ENCODE measurements at places on chromosomes 5 and 9. TPM values are rescaled to one million over a fixed set of nuclear protein-coding genes. Genes with fewer than 3 reads are reported as not detected.

DNA sequence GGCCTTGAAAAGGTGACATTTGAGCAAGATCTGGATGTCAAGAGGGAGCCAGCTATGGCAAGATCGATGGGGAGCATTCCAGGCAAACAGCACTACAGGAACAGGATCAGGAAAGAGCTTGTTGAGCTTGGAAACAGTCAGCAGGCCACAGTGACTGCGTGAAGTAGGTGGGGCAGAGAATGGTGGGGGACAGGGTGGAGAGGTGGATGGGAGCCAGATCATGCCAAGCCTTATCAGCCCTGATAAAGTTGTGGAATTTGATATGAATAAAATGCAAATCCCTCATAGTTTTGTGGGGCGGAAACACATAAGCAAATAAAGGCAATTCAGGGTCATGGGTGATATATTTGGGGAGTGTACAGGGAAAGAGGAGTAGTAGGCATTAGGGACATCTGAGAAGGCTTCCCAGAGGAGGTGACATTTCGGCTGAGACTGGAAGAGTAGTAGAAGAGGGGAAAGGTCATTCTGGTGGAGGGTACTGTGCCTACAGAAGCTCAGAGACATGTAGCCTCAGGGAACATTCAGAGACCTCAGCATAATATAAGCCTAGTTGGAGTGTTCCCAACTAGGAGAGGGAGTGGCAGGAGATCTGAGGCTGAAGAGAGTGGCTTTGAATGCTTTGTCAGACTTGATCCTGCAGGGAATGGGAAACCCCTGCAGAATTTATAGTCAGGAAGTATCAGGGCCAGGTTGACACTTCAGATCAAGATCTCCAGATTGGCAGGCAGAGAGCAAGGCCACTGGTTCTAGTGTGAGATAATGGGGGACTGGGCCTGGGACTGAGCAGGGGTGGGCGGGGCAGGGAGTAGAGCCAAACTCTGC lies 9.7 kb upstream of the CYSTM1 start:
- H3K4me1 ChIP-seq, result peaks cover 33% of the 10 kb centered on the region
- DNase-seq, result peak; percentile 53
- no peaks in the 10 kb centered on the region for H3K27me3 ChIP-seq
- no peak overlapping the region for H3K27ac ChIP-seq
- no peak overlapping the region for H3K4me3 ChIP-seq
- H3K36me3 ChIP-seq, result no peaks in the 10 kb centered on the region

- H3K4me1 ChIP-seq, result no peaks in the 10 kb centered on the region
- no peaks in the 10 kb centered on the region for H3K27me3 ChIP-seq
- H3K27ac ChIP-seq, result no peak overlapping the region
- no peak overlapping the region for H3K4me3 ChIP-seq
These were observed 25.9 kb upstream of the TESK1 start for GRCh38 chr9:35579130-35579529.

The TMEM203 gene
- 38.2 TPM for polyA plus RNA-seq

The SLC34A3 gene
- not detected for polyA plus RNA-seq

The CCDC152 gene
- 4.0 TPM for polyA plus RNA-seq

- no peaks in the 10 kb centered on the region for H3K27me3 ChIP-seq
- DNase-seq, result no peak
- H3K4me3 ChIP-seq, result no peak overlapping the region
- H3K27ac ChIP-seq, result no peak overlapping the region
- no peaks in the 10 kb centered on the region for H3K36me3 ChIP-seq
- H3K4me1 ChIP-seq, result no peaks in the 10 kb centered on the region
These were observed 1579.3 kb upstream of the CDH6 start for GRCh38 chr5:29614206-29614605.

The LHX6 gene
- polyA plus RNA-seq, result 12.0 TPM

DNA sequence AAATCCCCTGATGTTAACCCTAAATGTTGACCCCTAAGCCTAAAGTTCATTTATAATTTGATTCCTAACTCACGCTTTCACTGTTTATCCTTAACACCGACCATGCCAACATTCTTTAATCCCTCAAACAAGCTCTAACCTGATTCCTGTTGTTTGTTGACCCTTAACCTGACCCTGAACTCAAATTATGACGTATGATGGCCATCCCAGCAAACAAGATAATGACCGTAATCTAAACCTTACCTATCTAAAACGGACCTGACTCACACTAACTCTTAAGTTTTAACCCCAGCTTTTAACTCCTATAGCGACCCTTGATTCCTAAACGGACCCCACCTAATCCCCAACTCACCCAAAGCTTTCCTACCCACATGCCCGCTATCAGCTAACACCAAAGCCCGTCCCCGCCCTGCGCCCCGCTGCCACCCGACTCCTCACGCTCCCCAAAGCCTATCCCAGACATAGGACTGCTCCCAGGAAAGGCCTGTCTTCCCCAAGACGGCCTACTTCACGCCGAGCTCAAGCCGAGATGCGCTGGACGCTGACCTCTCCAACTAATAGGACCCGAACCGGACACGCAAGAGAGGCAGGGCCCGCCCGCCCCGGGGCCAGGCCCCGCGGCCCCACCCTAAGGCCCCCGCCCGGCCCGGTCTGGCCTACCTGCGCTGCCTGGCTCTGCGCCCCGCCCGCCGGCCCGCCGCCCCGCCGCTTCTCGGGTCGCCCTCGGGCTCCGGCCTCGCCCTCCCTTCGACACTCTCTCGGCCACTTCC lies 395 bp downstream of the TLN1 start:
- H3K27me3 ChIP-seq, result no peaks in the 10 kb centered on the region
- H3K4me1 ChIP-seq, result peaks cover 37% of the 10 kb centered on the region
- peak overlapping the region; percentile 97 for H3K27ac ChIP-seq
- H3K4me3 ChIP-seq, result peak overlapping the region; percentile 85

The SMIM32 gene
- not detected for polyA plus RNA-seq

- no peaks in the 10 kb centered on the region for H3K36me3 ChIP-seq
- DNase-seq, result no peak
- H3K27me3 ChIP-seq, result no peaks in the 10 kb centered on the region
- no peaks in the 10 kb centered on the region for H3K4me1 ChIP-seq
- H3K27ac ChIP-seq, result no peak overlapping the region
These were observed 53.5 kb upstream of the PTPN3 start for GRCh38 chr9:109551651-109552050.

All from K562 (cell line).